ENCODE measurements at places on chromosomes 16 and 17.
A peak's percentile ranks its signal among the peaks of the same experiment; 100 is the strongest.

GRCh38 chr17:15946611-15947120 lies 1.7 kb downstream of the ADORA2B start:
- no peak for DNase-seq

DNA sequence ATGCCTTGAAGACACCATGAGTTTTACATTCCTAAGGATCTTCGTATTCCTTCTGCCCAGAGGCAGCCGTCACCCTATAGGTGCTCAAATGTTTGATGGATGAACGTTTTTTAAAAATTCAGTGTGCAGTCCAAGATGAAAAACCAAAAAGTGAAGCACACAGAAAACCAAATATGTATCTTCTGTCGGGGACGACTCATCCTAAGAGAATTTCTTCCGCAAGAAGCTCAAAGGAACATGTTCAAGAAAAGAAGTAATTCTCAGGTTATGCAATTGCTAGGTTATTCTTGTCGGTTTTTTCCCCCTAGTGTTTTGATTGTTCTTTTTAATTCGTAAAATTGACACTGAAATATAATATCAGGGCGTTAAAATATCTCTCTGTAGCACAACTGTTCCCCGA lies 1.4 kb downstream of the CENPV start:
- DNase-seq: peak; percentile 37

DNA sequence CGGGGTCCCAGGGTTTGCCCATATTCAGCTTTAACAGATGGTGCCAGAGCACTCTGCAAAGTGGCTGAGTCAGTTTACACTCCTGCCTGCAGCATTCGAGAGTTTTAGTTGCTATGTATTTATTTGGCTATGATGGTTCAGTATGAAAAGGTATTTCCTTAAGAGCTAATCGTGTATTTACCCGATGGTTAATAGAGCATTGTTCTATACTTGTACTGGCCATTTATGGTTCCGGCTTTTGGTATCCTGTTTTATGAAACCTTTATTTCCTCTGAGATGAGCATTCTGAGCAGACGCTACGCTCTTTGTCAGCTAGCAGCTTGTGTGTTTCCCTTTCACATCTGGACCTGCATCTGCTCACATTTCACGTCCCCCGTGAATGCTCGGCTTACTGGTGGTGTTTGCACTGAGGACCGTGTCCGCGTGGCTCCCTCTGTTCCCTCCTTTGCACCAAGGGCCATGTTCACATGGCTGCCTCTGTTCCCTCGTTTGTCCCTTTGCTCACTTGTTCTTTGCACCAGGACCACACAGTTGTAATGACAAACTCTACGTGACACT lies 149.1 kb upstream of the CHMP6 start:
- DNase-seq: no peak

DNA sequence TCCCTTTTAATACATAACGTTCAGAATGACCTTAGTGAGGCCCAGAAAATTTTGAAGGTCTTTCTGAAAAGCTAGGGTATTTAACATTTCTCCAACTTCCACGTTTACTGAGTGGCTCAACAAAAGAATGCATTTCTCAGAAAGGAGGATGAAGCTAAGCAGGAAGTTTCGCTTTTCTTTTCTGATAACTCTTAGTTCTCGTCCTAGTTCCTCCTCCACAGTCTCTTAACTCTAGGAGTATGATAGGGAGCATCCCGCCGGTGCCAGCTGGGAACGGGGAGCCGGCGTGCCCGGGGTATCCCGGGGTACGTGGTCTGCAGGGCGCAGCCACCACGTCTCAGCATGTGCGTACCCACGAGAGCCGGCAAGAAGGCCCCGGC lies 363 bp downstream of the KARS1 start:
- no peak for DNase-seq

- no peak for DNase-seq
Observed at GRCh38 chr17:79654960-79655382, 44.1 kb upstream of the RBFOX3 start.

- DNase-seq: no peak
Observed at GRCh38 chr17:61291451-61292285, 108.0 kb upstream of the TBX2 start.

DNA sequence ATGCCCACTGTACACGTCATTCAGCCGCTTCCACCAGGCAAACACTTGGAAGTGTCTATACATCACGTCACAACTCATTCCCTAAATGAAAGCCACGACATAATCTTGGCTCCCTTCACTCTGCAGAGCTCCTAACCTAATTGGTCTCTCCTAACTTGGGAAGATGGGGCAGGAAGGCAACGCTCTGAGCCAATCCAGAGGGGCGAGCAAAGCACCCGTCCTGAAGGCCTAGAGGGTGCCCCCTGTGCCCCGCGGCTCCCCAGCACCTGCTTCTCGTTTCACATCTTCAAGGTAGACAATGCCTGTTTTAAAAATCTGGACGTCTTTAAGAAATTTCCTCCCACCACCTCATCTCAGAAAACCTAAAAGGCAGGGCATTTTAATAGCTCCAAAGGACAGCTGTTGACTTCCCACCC lies 1.0 kb downstream of the CSNK2A2 start:
- peak; percentile 30 for DNase-seq

- DNase-seq: no peak
Observed at GRCh38 chr16:12951392-12951791, 50.0 kb downstream of the SHISA9 start.

- no peak for DNase-seq
Observed at GRCh38 chr17:64337676-64338075, 53.0 kb downstream of the PECAM1 start.

- DNase-seq: no peak
Observed at GRCh38 chr16:11748404-11749254, 6.0 kb upstream of the TXNDC11 start.

- no peak for DNase-seq
Observed at GRCh38 chr17:77212081-77212832, 71.5 kb downstream of the SEC14L1 start.

DNA sequence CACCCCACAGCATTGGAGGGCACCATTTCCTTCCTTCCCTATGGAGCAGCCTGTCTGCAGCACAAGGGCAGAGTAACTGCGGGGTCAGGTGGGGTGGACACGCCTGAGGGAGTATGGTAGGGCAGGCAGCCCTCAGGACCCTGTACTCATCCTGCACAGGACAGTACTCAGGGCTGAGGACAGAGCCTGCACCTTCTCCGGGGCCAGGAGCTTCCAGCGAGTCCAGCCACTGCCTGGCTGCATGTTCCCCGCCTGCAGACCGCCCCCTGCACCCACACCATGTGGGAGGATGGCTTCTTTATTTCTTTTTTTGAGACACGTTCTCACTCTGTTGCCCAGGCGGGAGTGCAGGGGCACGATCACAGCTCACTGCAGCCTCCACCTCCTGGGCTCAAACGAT lies 47.6 kb upstream of the CDC42EP4 start:
- no peak for DNase-seq

GRCh38 chr17:58189436-58190146 lies 2.9 kb upstream of the EPX start:
- peak; percentile 92 for DNase-seq

DNA sequence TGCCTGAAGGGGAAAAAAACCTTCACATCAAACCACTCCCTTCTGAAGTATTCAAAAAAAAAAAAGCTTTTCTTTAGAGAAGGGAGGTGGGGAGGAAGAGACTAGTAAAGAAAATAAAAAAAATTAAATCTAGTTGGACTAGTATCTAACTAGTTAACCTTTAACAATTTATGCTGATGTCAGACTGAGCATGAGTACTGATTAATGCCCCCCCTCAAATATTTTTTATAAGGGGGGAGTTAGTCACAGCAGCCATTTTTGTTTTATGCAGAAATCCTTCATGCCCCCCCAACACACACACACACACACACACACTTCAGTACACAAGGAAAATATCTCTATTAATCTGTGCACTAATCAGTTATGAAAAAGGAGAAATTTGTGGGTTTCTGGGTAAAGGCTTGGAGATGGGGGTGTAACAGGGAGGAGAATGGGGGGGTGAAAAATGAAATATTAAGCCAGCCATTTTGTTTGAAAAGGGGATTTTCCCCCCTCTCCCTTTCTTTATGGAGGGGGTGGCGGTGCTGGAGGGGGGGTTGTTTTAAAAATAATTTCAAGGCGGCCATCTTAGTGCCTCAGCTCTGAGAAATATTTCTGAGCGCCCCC lies 4.7 kb upstream of the CHD3 start:
- DNase-seq: peak; percentile 13

DNA sequence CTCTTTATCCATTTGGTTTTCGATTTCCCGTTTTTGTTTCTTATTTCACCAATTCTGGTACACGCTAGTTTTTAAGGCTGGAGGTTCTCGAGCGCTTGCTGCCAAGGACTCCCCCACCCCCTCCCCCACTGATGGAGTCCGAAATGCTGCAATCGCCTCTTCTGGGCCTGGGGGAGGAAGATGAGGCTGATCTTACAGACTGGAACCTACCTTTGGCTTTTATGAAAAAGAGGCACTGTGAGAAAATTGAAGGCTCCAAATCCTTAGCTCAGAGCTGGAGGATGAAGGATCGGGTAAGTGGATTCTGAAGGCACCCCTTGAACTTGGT lies 825 bp downstream of the RPTOR start:
- no peak for DNase-seq

DNA sequence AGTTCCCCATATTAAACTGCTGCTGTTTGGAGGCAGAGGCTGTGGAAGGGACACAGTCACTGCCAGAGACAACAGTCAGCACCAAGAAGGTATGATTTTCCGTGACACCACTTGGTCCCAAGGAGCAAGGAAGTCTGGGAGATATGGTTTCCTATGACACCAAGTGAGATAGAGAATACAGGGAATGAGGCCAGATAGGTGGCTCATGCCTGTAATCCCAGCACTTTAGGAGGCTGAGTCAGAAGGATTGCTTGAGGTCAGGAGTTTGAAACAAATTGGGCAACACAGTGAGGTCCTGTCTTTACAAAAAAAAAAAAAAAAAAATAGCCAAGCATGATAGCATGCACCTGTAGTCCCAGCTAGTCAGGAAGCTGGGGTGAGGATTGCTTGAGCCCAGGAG lies 90.8 kb downstream of the ABCC12 start:
- no peak for DNase-seq

DNA sequence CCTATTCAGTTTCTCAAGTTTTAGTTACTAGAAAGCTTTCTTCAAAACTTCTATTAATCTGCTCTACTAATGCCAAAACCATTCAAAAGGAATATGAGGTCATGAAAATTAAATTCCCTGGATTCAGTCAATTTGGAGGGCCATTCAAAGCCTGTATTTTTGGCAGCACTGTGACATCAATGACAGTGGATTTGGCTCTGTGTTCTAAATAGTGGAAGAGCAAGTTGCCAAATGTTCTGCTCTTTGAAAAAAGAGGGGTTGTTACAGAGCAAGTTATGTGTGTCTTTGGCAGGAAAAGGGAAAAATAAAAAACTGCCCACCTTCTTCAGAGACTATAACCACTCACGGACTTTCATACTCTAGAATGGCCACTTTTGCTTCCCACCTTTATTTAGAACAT lies 3.2 kb upstream of the C16orf46 start:
- no peak for DNase-seq

GRCh38 chr16:70703041-70703834 lies 17.4 kb upstream of the MTSS2 start:
- no peak for DNase-seq

DNA sequence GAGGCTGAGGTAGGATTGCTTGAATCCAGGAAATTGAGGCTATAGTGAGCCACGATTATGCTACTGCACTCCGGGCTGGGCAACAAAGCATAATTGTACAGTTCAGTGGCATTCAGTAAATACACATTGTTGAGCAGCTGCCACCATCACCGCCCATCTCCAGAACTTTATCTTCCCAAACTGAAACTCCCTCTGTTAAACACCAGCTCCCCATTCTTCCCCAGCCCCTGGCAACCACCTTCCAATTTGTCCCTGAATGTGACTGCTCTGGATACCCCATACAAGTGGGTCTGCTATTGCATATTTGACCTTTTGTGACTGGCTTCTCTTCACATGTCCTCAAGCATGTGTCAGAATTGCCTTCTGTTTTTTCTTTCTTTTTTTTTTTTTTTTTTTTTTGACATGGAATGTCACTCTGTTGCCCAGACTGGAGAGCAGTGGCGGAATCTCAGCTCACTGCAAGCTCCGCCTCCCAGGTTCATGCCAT lies 2.9 kb downstream of the RPL38 start:
- DNase-seq: no peak

DNA sequence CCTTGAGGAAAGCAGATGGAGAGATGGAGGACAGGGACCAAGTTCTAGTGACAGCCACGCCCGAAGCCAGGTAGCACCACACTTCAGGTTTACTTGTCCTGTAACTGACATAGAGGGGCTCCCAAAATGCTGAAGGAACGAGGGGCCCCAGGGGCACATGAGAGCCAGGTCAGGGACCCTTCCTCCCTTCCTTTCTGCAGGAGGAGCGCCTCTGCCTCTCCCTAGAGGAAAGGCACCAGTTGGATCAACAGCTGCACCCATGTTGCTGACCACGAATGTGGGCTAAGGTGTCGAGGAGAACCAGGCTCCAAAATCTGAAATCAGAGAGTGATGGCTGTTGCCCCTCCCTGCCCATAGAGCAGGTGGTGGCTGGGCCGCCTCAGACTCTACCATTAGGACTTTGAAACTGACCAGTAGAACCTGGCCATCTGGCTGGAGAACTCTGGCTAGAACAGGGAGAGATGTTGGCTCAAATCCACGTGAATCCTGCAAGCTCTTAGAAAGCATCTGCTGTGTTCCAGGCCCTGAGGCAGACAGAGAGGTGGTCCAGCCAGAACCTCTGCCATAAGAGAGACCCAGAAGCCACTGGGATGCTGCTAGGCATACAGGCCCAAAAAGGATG lies 218.8 kb downstream of the KATNIP start:
- DNase-seq: no peak

DNA sequence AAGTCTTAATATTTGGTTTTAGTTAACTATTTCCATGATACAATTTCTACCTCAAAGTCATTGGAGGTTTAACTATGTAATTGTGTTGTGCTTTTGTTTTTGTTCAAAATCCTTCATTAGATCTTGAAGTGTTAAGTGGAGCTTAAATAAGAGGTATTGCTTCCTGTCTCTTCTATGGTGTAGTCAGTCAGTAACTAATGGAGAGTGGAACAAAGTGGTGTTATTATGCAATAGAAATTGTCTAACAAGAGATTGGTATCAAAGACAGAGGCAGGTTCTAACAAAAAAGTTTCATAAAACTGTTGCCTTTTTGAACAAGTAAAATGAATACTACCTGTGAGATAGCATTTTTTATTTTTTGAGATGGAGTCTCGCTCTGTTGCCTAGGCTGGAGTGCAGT lies 45.2 kb downstream of the GRB7 start:
- DNase-seq: no peak

DNA sequence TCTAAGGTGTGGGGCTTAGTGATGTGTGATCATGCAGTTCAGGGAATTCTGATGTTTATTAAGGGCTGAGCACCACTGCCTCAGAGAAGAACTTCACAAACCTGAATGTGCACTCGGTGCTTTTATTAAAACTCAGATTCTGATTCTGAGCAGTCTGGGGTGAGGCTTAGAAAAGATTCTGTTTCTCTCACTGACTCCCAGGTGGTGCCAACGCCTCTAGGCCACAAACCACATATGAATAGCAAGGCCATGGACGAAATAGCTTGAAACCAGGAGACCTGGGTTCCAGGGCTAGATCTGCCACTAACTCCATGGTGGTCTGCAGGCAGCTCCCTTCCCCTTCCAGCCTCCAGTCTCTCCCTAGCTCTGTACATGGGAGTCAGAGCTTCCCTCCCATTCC lies 169.1 kb downstream of the HS3ST3B1 start:
- no peak for DNase-seq

GRCh38 chr17:36935671-36936454 lies 1.4 kb upstream of the LHX1 start:
- DNase-seq: peak; percentile 63
